ENCODE measurements at places on chromosomes 7 and 10.
A peak's percentile ranks its signal among the peaks of the same experiment; 100 is the strongest.

GRCh38 chr7:22647451-22648257, 79.3 kb upstream of the IL6 start:
- no peak for DNase-seq

GRCh38 chr7:36535866-36536664, 146.4 kb downstream of the ANLN start:
- DNase-seq: no peak

DNA sequence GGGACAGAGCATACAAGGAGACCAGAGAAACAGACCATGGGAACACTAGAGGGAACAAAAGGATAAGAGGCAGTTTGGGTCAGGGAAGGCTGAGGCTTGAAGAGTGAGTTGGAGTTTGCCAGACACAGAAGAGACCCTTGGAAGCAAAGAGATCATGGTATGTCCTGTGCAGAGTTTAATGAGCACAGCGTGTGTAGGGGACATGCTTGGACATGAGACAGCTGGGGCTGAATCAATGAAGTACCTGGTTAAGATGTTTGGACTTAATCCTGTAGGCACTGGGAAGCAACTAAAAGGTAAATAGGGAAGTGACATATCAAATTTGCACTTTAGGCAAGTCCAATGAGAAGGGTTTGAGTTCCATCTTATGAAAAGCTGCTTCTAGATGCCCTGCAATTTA, 79.6 kb downstream of the KIAA1217 start:
- no peak for DNase-seq

- DNase-seq: no peak
These were observed 41.2 kb downstream of the FGFR2 start for GRCh38 chr10:121556918-121557573.

DNA sequence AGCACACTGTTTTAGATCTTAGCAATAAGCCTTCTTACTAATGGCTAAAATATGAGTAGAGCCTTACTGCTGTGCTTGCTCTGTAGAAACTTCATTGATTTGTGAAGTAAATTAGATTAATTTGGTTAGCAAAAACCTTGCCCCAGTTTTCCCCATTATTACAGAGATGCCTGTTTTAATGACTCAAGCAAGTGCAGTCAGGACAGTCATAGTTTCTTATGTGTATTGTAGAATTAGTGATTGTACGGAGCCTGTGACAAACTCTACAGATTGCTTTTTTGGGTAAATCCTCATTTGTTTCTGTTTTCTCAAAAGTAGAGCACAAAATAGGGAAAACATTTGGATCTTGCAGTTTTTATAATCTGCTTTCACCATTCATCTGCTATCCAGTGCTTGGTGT, 7.0 kb downstream of the TAX1BP1 start:
- no peak for DNase-seq

- DNase-seq: no peak
These were observed 2.5 kb downstream of the VOPP1 start for GRCh38 chr7:55569797-55570196.

- DNase-seq: no peak
These were observed 47.1 kb downstream of the SYPL1 start for GRCh38 chr7:106064771-106065574.

- no peak for DNase-seq
These were observed 840.3 kb downstream of the CNTNAP2 start for GRCh38 chr7:146956853-146957252.

- DNase-seq: no peak
These were observed 838 bp upstream of the DLX6 start for GRCh38 chr7:97004247-97005182.

DNA sequence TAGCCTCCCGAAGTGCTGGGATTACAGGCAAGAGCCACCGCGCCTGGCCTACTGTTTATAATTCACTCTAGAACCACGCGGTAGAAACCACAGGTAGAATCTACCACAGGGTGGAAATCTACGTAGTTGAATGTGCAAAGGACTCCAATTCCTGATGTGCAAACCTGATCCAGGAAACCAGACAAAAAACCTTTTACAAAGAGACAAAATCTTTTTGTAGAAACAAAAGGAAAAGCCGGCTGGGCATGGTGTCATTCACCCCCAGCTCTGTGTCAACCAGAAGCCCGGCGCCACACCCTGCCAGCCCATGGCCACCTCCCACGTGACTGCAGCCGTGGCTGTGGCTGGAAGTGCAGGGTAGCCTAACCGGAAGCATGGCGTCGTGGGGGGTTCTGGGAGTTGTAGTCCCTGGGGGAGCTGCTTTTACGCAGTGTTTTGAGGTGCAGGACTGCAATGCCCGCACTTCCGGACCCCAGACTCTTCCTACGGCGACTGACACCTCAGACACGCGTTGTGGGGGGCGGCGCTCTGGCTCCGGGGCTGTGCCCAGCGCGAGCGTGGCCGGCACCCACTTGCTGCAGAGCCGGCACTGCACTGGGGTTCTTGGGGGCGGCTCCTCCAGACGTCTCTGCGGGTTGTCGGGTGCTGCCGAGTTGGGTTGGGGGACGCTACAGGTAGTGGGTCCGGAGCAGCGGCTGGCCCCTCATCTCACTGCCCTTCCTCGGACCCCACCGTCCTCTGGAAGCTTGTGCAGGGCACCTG, 41.5 kb upstream of the RNF216 start:
- peak; percentile 91 for DNase-seq

- DNase-seq: peak; percentile 18
These were observed 70.7 kb upstream of the STEAP4 start for GRCh38 chr7:88377434-88377833.
